LNCaP clone FGC (cell line): ENCODE measurements at places on chromosomes 4 and X.
A peak's percentile ranks its signal among the peaks of the same experiment; 100 is the strongest.

DNA sequence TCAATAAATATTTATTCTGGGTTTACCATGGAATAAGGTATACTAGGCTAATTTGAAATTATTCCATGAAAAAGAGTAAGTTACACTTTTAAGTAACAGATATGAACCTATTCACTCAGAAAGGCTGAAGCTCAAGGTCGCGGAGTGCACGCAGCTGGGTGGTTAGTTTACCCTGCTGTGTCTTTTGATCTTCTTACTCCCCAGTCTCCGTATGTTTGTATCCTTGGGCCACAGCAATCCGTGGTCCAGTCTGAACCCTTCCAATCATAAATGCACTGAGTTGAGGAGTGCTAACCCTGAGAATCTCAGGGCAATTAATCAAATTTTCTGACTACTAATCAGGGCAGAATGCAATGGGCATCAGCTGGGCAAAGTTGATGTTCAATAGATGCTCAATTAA is 33.9 kb downstream of the RPS3A start:
- DNase-seq, result no peak

GRCh38 chr4:94722748-94723147 is 35.0 kb upstream of the BMPR1B start:
- DNase-seq, result no peak

DNA sequence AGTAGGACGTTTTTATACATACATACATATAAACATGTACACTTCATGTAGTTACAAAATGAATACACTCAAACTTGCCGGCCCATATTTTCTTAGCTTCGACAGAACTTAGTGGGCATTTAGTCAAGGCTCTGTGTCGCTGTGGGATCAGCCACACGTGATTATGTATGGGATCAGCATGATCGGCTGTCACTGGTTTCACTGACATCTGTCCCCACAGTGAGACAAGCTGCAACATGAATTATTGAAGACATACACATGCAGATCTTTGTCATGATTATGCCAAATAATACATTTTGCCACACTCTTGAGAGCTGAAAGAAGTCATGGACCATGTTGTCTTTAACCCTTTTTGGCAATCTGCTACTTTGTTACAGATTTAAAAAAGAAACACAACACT is 38.2 kb upstream of the NAA11 start:
- no peak for DNase-seq

- DNase-seq, result peak; percentile 82
Measured at GRCh38 chr4:173167758-173168395, 734 bp upstream of the GALNT7 start.

DNA sequence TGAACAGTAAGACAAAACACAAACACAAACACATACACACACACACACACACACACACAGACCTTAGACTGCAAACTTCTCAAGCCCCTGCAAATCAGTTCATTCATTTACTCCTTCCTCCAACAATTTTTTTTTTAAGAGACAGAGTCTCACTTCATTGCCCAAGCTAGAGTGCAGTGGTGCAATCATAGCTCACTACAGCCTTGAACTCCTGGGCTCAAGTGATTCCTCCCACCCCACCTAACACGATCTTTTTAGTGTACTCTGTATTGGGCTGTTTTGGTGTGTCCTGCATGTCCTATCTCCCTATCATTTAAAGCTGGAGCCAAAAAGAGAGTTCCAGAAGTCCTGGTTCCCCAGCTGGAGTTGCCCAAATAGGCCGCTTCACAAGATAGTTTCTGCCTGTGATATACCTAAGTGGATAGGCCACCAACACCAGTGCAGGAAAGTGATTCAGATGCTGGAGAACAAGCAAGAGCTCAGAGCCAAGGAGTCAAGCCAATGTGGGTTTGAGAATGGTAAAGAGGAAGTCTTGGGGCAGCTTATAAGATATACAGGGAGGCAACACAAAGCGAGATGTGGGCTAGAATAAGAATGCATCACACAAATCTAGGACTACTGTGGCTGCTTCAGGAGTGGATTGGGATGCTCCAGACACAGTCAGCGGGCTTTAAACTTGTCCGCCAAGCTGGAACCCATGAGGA is 85.4 kb upstream of the RAPGEF2 start:
- no peak for DNase-seq

GRCh38 chr4:77052352-77052751 is 23.4 kb downstream of the CCNI start:
- no peak for DNase-seq

- DNase-seq, result no peak
Measured at GRCh38 chr4:120540625-120541024, 381.9 kb downstream of the PRDM5 start.

DNA sequence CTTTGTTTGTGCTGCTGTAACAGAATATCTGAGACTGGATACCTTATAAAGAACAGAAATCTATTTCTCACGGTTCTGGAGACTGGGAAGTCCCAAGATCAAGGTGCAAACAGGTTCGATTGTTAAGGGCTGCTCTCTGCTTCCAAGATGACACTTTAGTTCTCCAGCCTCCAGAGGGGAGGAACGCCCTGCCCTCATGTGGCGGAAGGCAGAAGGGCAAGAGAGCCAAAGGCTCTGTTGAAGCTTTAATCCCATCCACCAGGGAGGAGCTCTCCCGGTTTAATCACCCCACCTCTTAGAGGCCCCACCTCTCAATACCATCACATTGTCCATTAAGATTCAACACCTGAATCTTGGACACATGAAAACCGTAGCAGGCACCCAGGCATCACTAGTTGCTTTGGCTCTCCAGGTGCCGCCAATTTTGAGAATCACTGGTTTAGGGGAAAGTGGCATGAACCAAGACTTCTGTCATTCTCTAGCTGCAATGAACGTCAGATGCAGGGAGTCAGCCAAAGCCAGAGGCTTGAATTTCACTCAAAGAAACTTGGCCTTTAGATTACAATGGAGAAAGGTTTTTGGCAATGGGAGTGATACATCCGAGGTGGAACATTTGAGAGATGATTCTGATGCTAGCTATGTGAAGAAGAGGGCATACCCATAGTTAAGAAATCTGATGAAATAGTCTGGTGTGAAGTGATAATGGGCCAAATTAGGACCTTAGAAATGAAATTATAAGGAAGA is 15.7 kb downstream of the FHL1 start:
- DNase-seq, result no peak
